A673 (cell line): ENCODE measurements at places on chromosomes 11 and 22. TPM values are rescaled to one million over a fixed set of nuclear protein-coding genes. Genes with fewer than 3 reads are reported as not detected.

KCNJ11 gene
- 0.34 and 0.59 TPM in 2 replicates for total RNA-seq

OR51B6 gene
- total RNA-seq: not detected in 2 replicates

TBX10 gene
- total RNA-seq: not detected in 2 replicates

C22orf31 gene
- total RNA-seq: not detected in 2 replicates

P2RY2 gene
- not detected in 2 replicates for total RNA-seq

TEAD1 gene
- 74.6 and 81.8 TPM in 2 replicates for total RNA-seq

SYT9 gene
- not detected in 2 replicates for total RNA-seq

DNA sequence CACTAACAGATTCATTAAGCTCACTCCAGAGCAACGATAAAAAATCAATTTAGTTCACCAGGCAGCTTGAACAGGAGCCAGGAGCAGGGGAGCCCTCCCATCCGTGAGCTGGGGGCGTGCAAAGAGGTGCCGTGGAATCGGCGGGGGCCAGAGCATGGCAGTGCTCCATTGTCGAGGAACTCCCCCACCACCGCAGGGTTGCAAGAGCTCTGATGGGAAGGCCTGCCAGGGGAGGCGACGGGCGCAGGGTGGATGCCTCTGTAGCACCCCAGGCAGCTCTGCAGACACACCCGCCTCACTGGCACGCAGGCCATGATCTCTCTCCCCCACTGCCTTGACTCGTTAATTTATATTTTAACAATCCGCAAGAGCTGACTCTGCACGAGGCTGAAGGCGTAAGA lies 433.2 kb downstream of the MIAT start:
- no peaks in the 10 kb centered on the region for H3K4me1 ChIP-seq
- DNase-seq: no peak
- H3K27me3 ChIP-seq: no peaks in the 10 kb centered on the region
- no peak overlapping the region for H3K4me3 ChIP-seq
- no peaks in the 10 kb centered on the region for H3K36me3 ChIP-seq

GRCh38 chr11:128603752-128604414 lies 16.5 kb upstream of the ETS1 start:
- H3K36me3 ChIP-seq: no peaks in the 10 kb centered on the region
- H3K27me3 ChIP-seq: peaks cover 76% of the 10 kb centered on the region
- no peak overlapping the region for H3K4me3 ChIP-seq
- H3K27ac ChIP-seq: no peak overlapping the region

DNA sequence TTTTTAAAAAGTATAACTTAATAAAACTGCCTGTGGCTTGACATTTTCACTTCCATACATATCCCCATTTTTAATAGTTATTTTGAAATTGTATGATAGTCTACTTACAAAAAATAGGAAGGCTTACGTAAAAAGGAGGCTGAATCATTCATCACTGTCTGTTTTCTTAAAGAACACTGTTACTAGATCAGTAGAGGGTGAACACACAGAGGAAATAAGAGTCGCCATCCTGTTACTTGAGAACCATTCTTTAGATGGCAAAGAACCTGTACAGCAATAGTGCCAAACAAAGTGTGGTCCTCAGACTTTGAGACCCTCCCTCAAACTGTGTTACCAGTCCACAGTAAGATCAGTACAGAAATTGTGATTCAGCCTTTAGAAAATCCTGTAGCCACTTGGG lies 180.7 kb downstream of the PGR start:
- DNase-seq: peak; percentile 75
- peak overlapping the region; percentile 94 for H3K27ac ChIP-seq
- peak overlapping the region; percentile 12 for H3K4me3 ChIP-seq
- H3K27me3 ChIP-seq: no peaks in the 10 kb centered on the region
- H3K4me1 ChIP-seq: peaks cover 46% of the 10 kb centered on the region

DNA sequence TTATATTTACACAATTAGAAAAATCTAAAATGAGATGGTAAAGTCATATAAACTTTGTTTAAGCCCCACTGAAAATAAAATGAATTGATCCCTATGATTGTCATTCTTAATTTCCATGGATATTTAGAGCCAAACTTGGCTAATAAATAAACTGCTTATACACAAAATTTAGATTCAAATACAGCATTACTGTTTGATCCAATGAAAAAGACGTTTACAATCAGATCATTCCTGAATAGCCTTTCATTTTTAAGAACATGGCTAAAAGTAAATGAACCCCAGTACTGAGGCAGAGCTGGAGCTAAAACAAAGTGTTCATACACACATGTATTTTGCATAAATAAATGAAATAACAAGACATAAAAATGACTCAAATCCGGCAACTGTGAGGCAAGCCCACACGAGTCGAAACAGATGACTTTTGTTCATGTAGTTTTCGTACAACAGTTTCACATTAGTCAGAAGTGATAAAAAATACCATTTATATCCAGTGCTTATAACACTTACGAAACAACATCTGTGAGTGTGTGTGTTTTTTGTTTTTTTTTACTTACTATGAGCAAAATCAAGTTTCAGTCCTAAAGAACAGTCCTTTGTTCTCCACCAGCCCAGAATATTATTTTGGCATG lies 386.5 kb downstream of the SOX6 start:
- peaks cover 35% of the 10 kb centered on the region for H3K4me1 ChIP-seq
- H3K4me3 ChIP-seq: peak overlapping the region; percentile 15
- no peak for DNase-seq
- H3K36me3 ChIP-seq: no peaks in the 10 kb centered on the region
- H3K27me3 ChIP-seq: no peaks in the 10 kb centered on the region

- H3K36me3 ChIP-seq: no peaks in the 10 kb centered on the region
- no peak overlapping the region for H3K4me3 ChIP-seq
- H3K27me3 ChIP-seq: no peaks in the 10 kb centered on the region
- DNase-seq: no peak
- no peak overlapping the region for H3K27ac ChIP-seq
These were observed 107.0 kb downstream of the CTTN start for GRCh38 chr11:70505331-70505731.

DNA sequence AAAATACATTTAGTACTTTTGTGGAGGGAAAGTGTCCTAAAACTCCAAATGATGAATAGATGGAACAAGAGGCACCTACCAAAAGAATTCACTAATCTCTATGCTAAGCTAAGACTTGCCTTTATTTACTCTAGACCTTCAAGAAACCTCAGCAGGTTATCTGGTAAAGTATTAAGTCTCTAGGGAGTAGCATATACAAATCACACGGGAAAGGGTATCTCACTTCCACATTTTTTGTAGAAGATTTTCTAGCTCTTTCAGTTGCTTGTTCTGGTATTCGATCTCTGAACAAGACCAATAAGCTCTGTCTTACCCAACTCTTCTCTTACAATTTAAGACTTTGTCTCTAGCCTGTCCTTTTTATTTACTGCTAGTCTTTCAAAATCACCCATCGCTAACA lies 18.1 kb upstream of the CADM1 start:
- peaks cover 6% of the 10 kb centered on the region for H3K27me3 ChIP-seq
- H3K36me3 ChIP-seq: no peaks in the 10 kb centered on the region
- no peak overlapping the region for H3K27ac ChIP-seq
- DNase-seq: no peak
- no peaks in the 10 kb centered on the region for H3K4me1 ChIP-seq
- no peak overlapping the region for H3K4me3 ChIP-seq

DNA sequence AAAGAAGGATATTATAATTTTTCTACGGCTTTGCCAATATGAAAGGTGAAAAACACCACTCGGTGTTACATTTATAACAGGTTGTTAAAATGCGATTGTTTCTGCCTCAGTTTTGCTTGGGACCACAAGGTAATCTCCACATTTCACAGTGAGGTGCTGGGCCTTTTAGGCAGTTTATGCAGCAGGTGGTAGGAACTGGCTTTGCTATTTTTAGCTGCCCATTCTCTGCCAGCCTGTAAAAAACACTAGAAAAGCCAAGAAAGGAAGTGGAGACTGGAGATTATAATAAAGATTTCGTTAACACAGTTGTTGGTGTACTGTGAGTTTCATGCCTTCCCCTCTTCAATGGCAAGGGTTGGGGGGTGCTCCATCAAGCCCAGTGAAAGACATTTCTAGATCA lies 8.0 kb upstream of the MRPL16 start:
- H3K4me1 ChIP-seq: no peaks in the 10 kb centered on the region
- no peak for DNase-seq
- no peak overlapping the region for H3K4me3 ChIP-seq
- no peaks in the 10 kb centered on the region for H3K36me3 ChIP-seq
- no peaks in the 10 kb centered on the region for H3K27me3 ChIP-seq

GRCh38 chr22:20810645-20811044 lies 36.7 kb downstream of the SERPIND1 start:
- no peaks in the 10 kb centered on the region for H3K27me3 ChIP-seq
- no peak for DNase-seq
- peaks cover 8% of the 10 kb centered on the region for H3K36me3 ChIP-seq
- H3K27ac ChIP-seq: no peak overlapping the region
- H3K4me3 ChIP-seq: no peak overlapping the region

GRCh38 chr11:94734563-94735275 lies 33.4 kb upstream of the AMOTL1 start:
- peak; percentile 91 for DNase-seq
- H3K4me1 ChIP-seq: peaks cover 34% of the 10 kb centered on the region
- H3K4me3 ChIP-seq: no peak overlapping the region
- no peaks in the 10 kb centered on the region for H3K27me3 ChIP-seq
- H3K27ac ChIP-seq: no peak overlapping the region

DNA sequence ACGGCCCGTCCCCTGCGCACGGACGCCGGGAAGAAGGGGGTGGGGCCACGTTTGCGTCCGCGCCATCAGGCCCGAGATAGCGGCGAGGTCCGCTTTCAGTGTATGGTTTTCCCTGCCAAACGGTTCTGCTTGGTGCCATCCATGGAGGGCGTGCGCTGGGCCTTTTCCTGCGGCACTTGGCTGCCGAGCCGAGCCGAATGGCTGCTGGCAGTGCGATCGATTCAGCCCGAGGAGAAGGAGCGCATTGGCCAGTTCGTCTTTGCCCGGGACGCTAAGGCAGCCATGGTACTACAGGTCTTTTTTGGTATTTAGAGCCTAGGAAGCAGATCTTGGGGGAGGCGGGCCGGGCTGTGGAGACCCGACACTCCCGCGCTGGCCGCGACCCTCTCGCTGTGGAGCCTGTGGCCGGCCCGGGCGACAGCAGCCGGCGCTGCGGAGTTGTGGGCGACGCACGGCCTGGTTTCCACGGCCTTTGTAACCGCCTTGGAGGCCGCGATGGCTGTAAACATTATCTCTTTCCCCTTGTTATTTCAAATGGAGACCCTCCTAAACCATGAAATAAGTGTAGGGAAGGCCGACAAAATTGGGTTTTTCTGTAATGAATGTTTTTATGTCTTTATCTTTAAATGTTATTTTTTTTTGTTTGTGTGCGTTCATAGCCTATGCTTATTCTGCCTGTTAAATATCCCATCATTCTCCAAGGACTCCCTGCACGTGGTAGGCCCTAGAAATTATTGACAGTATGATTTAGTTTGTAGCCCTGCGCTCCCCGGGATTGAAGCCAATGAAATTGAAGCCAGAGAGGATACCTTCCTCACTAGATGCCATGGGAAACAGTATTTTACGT lies at the start of gene AASDHPPT:
Gene AASDHPPT, plus strand, starts transcription at position 54 of the 847 bp plus-strand sequence. Its CDS starts 49 bp downstream, at position 103.
- H3K27ac ChIP-seq: peak within 1 kb of the TSS; percentile 96
- DNase-seq: peak; percentile 67
- H3K27me3 ChIP-seq: no peaks in the 10 kb centered on the region
- H3K4me1 ChIP-seq: peaks cover 17% of the 10 kb centered on the region

DNA sequence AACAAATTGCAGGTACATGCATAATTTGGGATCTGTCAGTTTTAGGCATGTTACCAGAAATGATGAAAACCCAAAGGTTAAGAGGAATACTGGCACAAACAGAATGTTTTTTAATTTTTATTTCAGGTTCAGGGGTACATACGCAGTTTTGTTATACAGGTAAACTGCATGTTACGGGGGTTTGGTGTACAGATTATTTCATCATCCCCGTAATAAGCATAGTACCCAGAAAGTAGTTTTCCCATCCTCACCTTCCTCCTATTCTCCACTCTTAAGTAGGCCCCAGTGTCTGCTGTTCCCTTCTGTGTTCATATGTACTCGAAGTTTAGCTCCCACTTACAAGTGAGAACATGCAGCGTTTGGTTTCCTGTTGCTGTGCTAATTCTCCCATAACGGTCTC lies 33.0 kb downstream of the PI4KA start:
- no peak for DNase-seq
- no peaks in the 10 kb centered on the region for H3K4me1 ChIP-seq
- H3K4me3 ChIP-seq: no peak overlapping the region

- no peaks in the 10 kb centered on the region for H3K4me1 ChIP-seq
- H3K36me3 ChIP-seq: no peaks in the 10 kb centered on the region
- no peak for DNase-seq
- no peaks in the 10 kb centered on the region for H3K27me3 ChIP-seq
- H3K27ac ChIP-seq: no peak overlapping the region
These were observed 47.3 kb downstream of the NEU3 start for GRCh38 chr11:75035911-75036565.

DNA sequence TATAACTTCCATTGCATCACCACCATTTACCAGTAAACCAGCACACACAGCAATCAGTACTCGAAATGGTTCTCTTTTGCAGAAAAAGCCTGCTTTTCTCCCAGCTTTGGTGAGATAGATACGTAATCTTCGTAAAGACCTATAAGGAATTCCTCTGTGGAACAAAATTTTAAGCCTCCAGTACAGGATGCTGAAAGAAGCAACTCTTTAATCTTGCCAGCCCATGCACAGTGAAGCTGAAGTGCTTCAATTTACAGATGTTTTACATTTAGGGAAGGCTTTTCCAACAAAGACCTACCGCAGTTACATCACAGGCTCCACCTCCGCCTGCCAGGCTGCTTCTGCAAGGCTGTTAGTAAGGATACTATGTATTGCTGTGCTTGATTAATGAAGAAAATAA lies 1.9 kb downstream of the ELMOD1 start:
- no peak for DNase-seq
- H3K36me3 ChIP-seq: no peaks in the 10 kb centered on the region
- no peak overlapping the region for H3K27ac ChIP-seq
- H3K27me3 ChIP-seq: peaks cover 94% of the 10 kb centered on the region
- H3K4me1 ChIP-seq: peaks cover 12% of the 10 kb centered on the region

- no peaks in the 10 kb centered on the region for H3K27me3 ChIP-seq
- H3K36me3 ChIP-seq: no peaks in the 10 kb centered on the region
- no peak overlapping the region for H3K27ac ChIP-seq
These were observed 3.8 kb upstream of the WEE1 start for GRCh38 chr11:9569588-9570164.

DNA sequence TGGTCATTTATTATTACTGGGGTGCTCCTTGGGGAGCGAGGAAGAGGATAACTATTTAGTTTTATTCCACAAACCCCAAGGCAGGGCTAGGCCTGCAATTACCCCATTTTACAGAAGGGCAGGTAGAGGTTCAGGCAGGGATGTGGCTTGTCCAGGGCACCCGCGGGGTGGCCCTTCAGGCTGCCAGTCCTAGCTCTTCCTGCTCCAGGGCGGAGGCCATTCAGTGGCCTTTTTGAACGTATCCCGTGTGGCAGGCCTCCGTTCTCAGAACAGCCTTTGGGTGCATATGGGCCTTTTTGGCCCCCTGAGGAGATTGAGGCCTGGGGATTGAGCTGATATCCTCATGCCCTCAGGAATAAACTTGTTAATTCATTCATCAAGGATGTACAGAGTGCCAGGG lies 66.2 kb downstream of the MPPED1 start:
- no peaks in the 10 kb centered on the region for H3K4me1 ChIP-seq
- no peak for DNase-seq
- H3K27ac ChIP-seq: no peak overlapping the region

- H3K27me3 ChIP-seq: no peaks in the 10 kb centered on the region
- no peak overlapping the region for H3K27ac ChIP-seq
- H3K4me1 ChIP-seq: no peaks in the 10 kb centered on the region
- no peak overlapping the region for H3K4me3 ChIP-seq
- peak; percentile 31 for DNase-seq
These were observed 84.9 kb upstream of the NARS2 start for GRCh38 chr11:78659326-78660270.

- H3K4me3 ChIP-seq: no peak overlapping the region
- H3K27ac ChIP-seq: no peak overlapping the region
- no peaks in the 10 kb centered on the region for H3K36me3 ChIP-seq
- peaks cover 12% of the 10 kb centered on the region for H3K4me1 ChIP-seq
These were observed 3.5 kb upstream of the UVRAG start for GRCh38 chr11:75811485-75811884.
